Activated gamma-delta T cell treated with Interleukin-2 at 50 U/mL for 16 hours (primary cell): ENCODE measurements at places on chromosomes 7 and 10.

DNA sequence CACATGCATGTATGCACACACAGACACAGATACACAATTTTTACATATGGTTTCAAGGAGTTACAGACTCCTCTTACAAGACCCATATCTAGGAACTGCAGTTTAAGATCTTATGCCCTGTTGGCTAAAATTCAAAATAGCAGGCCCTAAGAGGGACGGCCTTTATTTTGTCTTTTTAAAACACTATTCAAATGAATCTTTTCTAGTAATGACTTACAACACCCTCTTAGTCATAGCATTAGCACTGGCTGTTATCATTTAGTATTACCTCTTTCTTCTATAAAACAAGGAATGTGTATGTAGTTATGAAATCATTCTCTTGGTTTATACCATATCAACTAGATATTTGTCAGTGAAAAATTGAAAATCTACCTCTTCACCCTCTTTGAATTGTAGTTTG lies 15.3 kb downstream of the PAPSS2 start:
- no peak for DNase-seq

DNA sequence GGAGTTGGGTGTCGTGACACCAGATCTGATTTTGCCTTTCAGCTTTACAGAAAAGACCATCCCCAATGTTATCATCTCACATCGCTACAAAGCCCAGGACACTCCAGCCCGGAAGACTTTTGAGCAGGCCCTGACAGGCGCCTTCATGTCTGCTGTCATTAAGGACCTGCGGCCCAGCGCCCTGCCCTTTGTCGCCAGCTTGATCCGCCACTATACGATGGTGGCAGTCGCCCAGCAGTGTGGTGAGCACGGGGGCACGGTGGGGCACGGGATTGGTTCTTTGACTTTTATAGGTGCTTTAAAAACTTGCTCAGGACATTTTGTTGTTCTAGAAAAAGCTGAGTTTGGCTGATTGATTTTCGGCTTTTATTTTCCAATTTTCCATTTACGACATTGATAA lies 48.8 kb downstream of the TRRAP start:
- no peak for DNase-seq

DNA sequence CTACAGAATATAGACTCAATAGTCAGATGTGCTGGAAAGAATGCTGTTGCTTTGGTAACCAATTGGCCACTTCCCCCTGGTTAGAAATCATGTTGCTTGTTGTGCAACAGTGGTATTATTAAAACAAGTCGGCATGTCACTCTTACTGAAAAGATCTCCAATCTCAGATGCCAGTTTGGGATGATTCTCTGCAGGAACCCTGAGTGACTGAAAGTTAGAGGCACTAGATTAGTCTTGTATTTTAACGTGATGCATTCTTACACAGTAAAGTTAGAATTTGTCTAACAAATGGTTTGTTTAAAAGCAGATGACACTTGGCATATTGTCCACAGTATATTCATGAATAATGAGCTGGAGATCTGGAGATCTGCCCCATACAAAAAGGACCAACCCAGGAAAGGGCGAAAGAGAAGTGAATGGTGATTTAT lies 287.6 kb downstream of the TWIST1 start:
- no peak for DNase-seq

- DNase-seq: no peak
Measured at GRCh38 chr7:127673902-127674301, 21.9 kb downstream of the SND1 start.

DNA sequence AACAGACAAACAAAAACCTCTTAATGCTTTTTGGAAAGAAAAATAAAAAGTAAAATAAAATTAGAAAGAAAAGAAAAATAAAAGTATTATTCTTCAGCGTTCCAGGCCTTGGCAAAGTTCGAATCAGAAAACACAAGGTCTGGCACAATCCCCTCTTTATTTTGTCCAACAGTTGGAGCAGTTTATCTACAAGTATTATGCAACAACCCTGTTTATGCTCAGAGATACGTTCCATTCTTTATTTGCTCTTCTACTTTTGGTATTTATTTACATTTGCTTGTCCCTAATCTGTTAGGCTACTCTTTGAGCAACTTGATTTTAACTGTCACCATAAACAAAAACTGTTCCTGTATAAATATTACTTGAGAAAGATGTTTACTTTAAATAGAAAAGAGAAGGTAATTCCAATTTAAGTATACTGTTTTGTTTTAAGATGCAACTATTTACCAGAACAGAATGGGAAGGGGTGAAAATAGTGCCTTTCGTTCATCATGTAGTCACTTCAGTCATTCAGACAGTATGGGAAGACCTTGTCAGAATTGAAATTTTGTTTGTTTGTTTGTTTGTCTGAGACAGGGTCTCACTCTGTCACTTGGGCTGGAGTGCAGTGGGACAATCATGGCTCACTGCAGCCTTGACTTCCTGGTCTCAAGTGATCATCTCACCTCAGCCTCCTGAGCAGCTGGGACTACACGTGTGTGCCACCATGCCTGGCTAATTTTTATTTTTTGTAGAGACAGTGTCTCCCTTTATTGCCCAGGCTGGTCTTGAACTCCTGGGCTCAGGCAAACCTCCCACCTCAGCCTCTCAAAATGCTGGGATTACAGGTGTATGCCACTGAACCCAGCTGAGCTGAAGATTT lies 5.7 kb downstream of the PDK4 start:
- no peak for DNase-seq
